Renal cortical epithelial cell (primary cell): ENCODE measurements at places on chromosomes 3 and 15. TPM values are rescaled to one million over a fixed set of nuclear protein-coding genes. Genes with fewer than 3 reads are reported as not detected.
A peak's percentile ranks its signal among the peaks of the same experiment; 100 is the strongest.

Gene INKA1
- 0.15 and 0.17 TPM in 2 replicates for total RNA-seq

Gene CLDN11
- total RNA-seq = 17.5 and 27.5 TPM in 2 replicates

DNA sequence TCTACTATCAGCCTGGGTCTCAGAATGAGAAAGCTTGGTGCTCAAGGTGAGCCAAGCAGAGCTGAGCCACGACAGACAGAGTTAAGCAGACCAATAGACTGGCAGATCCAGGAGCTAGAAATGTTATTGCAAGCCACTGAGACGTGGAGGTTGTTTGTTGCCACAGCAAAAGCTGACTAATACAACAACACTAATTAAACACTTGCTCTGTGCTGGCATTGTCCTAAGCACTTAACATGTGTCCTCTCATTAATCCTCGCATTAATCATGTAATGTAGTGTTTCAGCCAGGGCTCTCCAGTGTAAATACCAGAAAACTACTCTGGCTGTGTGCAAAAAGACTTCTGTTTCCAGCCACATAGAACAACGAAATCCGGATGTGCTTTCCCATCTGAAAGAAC is 11.6 kb upstream of the SPSB4 start:
- DNase-seq = peak; percentile 65

Gene SEMA5B
- 3.6 TPM in 1 of 2 replicates, not detected in the other for total RNA-seq

DNA sequence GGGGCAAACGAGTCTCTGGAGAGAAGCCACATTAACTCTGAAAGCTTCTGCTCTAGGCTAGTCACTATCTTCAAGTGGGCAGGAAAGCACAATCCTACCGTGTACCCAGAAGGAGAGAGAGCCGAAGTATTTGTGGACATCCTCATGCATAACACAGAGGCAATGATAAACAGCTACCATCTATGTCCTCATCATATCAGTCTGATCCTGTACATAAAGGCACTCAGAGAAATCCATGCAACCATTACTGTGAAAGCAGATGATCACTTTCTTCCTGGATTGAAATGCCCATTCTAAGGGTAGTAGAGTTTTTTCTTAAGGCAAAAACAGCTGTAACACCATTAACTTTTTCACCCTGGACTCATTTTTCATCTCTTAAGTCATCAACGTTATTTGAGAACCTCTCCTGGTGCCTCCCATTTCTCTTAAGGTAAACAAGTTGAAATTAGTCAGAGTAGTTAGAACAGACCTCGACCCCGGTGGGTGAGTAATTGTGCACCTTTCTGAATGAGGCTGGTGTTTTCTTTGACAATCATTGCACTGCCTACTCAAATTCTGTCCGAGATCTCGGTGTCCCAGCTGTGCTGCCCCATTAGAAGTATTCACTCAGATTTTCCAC is 327.4 kb downstream of the SHQ1 start:
- peak; percentile 97 for DNase-seq

- DNase-seq = peak; percentile 100
These were observed 132.1 kb downstream of the LPP start for GRCh38 chr3:188286087-188286513.

Gene DUOXA2
- total RNA-seq = not detected in 2 replicates

GRCh38 chr15:41605566-41605965 is 46.6 kb downstream of the TYRO3 start:
- no peak for DNase-seq

Gene PEX11A
- total RNA-seq = 3.3 and 11.6 TPM in 2 replicates

- DNase-seq = peak; percentile 2
These were observed 98.8 kb upstream of the MB21D2 start for GRCh38 chr3:193016437-193016901.

DNA sequence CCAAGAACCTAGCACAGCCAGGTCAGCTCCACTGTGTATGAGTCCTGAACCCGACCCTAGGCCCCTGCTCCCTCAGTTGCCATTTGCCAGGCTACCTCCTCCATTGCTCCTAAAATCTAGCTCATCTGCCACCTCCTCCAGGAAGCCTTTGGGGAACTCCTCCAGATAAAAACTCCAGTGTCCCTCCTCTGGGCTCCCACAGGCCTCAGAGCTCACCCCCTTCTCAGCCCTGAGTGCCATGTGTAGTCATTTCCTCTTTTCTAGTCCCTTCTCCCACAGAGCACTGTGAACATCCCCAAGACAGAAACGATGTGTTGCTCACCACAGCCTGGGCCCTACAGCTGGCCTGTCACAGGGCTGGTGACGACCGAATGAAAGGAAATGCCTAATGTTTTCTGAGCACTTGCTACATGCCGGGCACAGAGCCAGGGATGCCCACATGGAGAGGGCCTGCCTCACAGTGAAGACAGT is 61.0 kb downstream of the IQSEC1 start:
- no peak for DNase-seq

DNA sequence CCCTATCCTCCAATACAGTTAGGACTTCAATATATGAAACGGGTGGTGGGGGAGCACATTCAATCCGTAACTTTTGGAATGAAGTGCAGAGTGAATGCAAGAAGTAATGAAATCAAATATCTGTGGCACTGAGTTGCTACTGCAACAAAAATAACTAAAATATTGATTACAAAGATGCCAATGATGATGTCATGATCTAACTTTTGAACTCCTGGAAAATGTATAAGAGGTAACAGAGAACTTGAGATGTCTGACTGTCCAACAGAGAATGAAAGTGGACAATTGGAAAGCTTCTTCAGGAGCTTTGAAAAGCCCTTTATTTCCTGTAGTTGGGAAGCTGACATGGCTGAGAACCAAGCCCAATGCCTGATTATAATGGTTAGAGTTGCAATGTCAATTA is 279.9 kb downstream of the ZBBX start:
- DNase-seq = no peak

GRCh38 chr3:129855832-129856419 is 37.6 kb downstream of the TMCC1 start:
- peak; percentile 72 for DNase-seq

- DNase-seq = no peak
These were observed 57.9 kb upstream of the DLG1 start for GRCh38 chr3:197356275-197356674.
